ENCODE measurements at places on chromosomes 11 and 22.
A peak's percentile ranks its signal among the peaks of the same experiment; 100 is the strongest.

- no peak for DNase-seq
Observed at GRCh38 chr22:50572965-50573364, 5.3 kb downstream of the CPT1B start.

DNA sequence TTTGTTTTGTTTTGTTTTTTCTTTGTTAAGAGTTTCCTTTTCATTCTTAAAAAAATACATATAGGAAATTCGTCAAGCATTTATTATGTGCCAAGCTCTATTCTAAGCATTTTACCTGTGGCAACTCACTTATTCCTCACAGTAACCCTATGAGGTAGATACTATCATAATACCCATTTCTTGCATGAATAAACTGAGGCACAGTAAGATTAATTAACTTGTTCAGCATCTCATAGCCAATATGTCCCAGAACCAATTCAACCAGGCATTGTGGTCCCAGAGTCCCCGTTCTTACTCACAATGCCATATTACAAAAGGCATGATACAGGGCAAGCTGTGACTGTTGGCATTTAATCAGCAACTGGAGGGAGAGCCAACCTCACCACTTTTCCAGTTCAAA lies 83.7 kb downstream of the RAB30 start:
- no peak for DNase-seq

DNA sequence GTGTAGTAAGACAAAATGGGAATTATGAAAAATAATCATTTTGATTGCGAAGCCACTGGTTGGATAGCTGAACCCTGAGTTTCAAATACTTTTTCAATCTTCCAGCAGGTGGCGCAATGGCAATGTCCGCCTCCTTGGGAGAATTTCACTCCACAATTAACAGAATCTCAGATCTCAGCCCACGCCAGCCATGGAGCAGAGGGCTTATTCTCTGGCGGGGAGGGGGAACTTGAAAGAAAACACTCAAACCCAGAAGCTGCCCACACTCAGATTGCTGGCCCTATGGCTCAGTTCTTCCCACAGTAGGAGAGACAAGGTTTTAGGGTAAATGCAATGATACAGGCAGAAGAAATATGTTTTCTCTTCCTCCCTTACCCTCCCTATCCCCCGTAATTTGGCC lies 38.7 kb upstream of the RCN1 start:
- DNase-seq, result peak; percentile 9

GRCh38 chr11:86802601-86803051 lies 2.3 kb downstream of the PRSS23 start:
- DNase-seq, result no peak

GRCh38 chr22:34797826-34798225 lies 268.1 kb upstream of the ISX start:
- no peak for DNase-seq

GRCh38 chr11:120608760-120609211 lies 97.2 kb downstream of the GRIK4 start:
- DNase-seq, result no peak

- DNase-seq, result no peak
Observed at GRCh38 chr22:16975155-16975885, 32.7 kb downstream of the GAB4 start.

DNA sequence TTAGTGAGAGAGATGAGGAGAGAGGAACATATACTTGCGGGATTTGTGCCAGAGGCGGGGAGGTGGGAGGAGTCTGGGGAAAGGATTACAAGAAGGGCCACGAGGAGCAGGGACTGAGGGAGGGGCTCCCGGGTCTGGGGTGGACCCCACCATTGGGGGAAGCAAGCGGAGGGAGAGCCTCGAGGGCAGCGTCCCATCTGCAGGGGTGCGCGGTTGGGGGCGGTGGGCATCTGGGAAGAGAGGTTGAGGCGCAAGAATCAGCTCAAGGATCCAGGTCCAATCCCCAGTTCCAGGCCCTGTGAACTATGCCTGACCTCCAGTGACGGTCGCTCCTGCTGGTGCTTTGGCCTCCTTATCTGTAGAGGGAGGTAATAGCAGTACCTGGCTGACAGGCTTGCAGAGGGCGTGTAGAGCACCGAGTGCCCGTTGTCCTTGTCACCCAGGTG lies 38.0 kb downstream of the ADAMTS15 start:
- DNase-seq, result no peak

DNA sequence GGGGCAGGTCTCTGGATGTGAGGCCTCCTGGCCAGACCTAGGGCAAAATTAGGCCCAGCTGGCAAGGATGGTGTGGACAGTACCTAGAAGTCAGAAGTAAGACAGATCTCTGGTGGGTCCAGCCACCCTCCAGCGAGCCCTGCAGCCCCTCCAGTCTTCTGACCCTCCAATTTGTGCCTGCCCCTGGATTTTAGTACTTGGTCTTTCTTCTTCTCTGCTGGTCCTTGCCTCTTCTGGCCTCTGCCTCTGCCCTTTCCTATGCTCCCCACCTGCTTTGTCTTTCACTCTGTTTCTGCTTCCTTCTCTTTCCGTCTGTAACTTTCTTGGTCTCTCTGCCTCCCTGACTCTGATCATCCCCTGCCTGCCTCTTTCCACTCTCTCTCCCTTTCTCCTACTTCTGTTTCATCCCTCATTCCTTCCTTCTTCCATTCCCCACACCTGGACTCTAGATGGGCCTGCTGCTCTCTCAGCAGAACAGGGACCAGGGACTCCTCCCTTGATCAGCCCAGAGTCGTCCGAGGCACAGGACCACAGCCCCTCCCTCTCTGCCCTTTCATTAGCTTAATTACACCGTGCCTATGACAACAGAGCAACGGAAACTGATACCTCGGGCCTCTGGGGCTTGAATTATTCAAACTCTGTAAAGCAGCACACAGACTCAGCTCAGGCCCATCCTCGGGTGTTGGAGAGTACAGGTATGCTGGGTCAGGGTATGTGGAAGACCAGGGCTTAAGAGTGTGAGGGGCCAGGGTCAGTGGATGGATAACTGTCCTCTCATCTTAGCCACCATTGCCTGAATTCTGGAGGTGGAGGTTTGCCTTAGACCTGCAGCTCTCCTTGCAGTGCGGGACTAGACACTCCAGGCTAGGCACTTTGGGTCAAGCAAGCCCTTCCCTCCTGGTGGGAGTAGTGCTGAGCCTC lies at the start of gene CHRNA10:
Gene CHRNA10, minus strand, starts transcription at position 51 of the 921 bp plus-strand sequence. CDS start 72 bp downstream, outside the sequence.
- no peak for DNase-seq

- no peak for DNase-seq
Observed at GRCh38 chr22:36864454-36865215, 3.8 kb downstream of the NCF4 start.

- no peak for DNase-seq
Observed at GRCh38 chr11:97237151-97237550, 847.3 kb downstream of the JRKL start.
